ENCODE measurements at places on chromosomes 11 and 22.
A peak's percentile ranks its signal among the peaks of the same experiment; 100 is the strongest.

DNA sequence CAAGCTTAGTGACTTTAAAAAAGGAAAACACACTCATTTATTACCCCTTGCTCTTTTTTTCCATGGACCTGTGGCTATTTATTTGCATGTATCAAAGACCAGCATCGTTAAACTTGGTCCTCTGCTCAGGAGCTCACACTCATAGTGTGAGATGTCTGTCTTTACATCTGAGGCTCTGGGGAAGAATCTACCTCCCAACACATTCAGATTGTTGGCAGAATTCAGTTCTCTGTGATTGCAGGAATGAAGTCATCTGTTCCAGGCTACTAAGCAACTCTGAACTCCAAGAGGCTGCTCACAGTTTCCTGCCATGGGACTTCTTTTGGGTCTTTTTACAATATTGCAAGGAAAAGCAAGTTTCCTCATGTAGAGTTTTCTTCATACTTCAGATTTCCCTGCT, 138.8 kb downstream of the LRRC4C start:
- no peak for DNase-seq

GRCh38 chr11:16795146-16795545, 56.7 kb downstream of the C11orf58 start:
- DNase-seq = peak; percentile 35

- no peak for DNase-seq
Measured at GRCh38 chr11:3104051-3104714, 47.0 kb upstream of the CARS1 start.

DNA sequence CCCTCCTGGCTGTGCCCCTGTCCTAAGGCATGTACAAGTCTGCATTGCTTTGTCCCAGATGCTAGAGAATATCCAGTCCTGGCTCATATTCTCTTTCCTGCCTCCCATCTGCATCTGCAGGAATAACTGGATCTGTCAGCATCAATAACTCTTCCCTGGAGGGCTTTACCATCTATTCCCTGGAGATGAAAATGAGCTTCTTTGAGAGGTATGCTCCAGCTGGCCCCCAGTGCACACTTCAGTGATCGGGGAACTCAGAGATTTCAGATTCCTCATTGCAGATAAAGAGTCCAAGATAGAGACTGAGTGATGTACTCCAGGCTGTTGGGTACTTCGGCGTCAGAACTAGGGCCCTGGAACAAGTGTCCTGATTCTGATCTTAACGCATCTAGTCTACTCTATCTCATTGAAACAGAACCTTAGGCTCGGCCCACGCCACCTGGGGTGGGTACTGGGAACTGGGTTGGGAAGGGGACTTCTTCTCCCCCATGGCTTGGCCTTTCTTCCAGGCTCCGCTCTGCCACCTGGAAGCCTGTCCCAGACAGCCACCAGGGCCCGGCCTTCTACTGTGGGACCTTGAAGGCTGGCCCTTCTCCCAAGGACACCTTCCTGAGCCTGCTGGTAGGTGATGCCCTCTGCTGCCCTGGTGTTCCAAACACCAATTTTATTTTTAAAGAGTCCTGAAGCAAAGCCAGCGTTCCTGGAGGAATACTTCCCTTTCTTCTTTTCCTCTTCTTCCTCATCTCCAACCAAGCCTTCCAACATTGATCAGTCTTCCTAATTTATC, 17.8 kb upstream of the GLB1L2 start:
- no peak for DNase-seq

- no peak for DNase-seq
Measured at GRCh38 chr22:48423481-48423911, 1404.2 kb downstream of the BRD1 start.

- DNase-seq = no peak
Measured at GRCh38 chr11:17560281-17561110, 13.4 kb downstream of the OTOG start.

All from CD4-positive, alpha-beta T cell treated with Interferon gamma for 1 hour (primary cell).